IMR-90 (cell line): ENCODE measurements at places on chromosomes 2 and 18. TPM values are rescaled to one million over a fixed set of nuclear protein-coding genes. Genes with fewer than 3 reads are reported as not detected.

GRCh38 chr18:36015629-36016028 is 43.1 kb downstream of the RMP24 start:
- H3K27ac ChIP-seq = no peak overlapping the region
- peaks cover 2% of the 10 kb centered on the region; the same call in 1 of the 2 replicates for H3K4me1 ChIP-seq
- H3K4me3 ChIP-seq = no peak overlapping the region
- no peaks in the 10 kb centered on the region for H3K36me3 ChIP-seq

DNA sequence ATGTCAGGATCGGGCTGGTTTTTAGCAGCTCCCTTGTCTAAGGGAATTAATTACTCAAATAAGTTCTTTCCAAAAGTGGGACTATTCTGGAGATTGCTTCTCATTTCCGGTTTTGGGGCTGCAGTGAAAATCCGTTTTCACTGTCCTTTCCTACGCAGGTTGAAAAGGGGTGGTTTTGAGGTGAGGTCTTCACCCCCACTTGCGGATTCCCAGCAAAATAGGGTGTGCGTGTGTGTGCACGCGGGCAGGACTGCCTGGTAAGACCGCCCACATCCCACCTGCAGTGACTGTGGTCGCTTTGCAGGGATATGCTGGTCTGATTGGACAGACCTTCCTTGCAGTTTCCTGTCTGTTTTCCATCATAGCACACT is 472 bp upstream of the PLEKHM3 start:
- no peaks in the 10 kb centered on the region for H3K36me3 ChIP-seq
- no peak for DNase-seq
- no peaks in the 10 kb centered on the region for H3K27me3 ChIP-seq
- peak overlapping the region; percentile 90 for H3K4me3 ChIP-seq
- H3K27ac ChIP-seq = peak overlapping the region; percentile 88

The NT5DC4 gene
- total RNA-seq = not detected in 2 replicates

The ANKRD29 gene
- total RNA-seq = under 0.01 and 0.18 TPM in 2 replicates

DNA sequence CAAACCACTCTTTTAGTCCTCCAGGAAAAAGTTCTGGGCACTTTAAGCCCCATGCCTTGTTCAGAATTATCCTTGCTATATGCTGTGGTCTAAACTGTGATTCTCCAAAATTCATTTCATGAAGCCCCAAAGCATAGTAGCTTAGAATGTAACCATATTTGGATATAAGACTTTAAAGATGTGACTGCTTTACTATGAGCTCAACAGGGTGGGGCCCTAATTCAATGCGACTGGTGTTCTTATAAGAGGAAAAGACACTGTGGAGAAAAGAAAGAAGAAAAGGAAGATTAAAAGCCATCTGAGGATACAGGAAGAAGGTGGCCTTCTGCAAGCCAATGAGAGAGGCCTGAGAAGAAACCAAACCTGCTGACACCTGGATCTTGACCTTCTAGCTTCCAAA is 174.8 kb downstream of the GALNT13 start:
- H3K4me3 ChIP-seq = no peak overlapping the region
- H3K36me3 ChIP-seq = no peaks in the 10 kb centered on the region
- no peaks in the 10 kb centered on the region for H3K4me1 ChIP-seq
- H3K27ac ChIP-seq = no peak overlapping the region

The SERPINB7 gene
- 100 and 120 TPM in 2 replicates for total RNA-seq

The RNF125 gene
- under 0.01 TPM in 2 replicates for total RNA-seq

The CRACDL gene
- total RNA-seq = not detected in 2 replicates

The SIX2 gene
- not detected in 2 replicates for total RNA-seq

GRCh38 chr2:207148020-207148419 is 17.7 kb downstream of the KLF7 start:
- DNase-seq = peak; percentile 63
- H3K4me1 ChIP-seq = peaks cover 34% of the 10 kb centered on the region
- no peak overlapping the region for H3K27ac ChIP-seq
- H3K36me3 ChIP-seq = peaks cover 14% of the 10 kb centered on the region
- H3K4me3 ChIP-seq = no peak overlapping the region

The WDPCP gene
- 7.8 and 10.2 TPM in 2 replicates for total RNA-seq

DNA sequence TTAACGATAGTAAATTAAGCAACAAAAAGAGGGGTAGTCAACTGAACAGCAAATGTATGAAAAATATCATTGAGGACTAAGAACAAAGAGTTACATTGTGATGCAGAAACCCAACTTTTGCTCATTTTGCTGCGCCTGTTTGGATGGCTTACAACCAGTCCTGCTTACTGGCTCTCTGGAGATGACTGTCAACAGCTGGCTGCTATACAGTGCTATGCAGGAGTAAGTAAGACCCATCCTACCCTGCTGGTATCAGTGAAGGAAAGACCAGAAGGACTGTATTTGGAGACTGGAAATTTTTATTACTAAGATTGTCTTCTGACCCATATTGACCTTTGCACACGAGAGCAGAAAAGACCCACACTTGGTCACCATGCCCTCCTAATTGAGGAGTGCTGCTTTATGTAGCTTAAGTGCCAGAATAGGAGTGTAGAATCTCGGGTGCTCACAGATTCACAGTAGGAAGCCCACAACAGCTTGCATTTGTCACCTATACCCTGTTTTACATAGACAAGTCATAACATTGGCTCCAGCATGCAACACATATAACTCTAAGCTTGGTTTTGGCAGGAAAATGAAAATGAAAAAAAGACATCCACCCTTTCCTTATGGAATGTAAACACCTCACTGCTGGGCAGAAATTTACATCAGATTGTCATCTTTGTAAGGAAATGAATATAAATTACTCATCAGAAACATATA is 1915.0 kb upstream of the CELF4 start:
- no peaks in the 10 kb centered on the region for H3K36me3 ChIP-seq
- no peaks in the 10 kb centered on the region for H3K4me1 ChIP-seq
- H3K4me3 ChIP-seq = no peak overlapping the region
- peak overlapping the region; percentile 71; the same call in 1 of the 2 replicates for H3K27ac ChIP-seq

The CDK5R2 gene
- not detected in 2 replicates for total RNA-seq

The LCLAT1 gene
- total RNA-seq = 11.5 and 18.3 TPM in 2 replicates

DNA sequence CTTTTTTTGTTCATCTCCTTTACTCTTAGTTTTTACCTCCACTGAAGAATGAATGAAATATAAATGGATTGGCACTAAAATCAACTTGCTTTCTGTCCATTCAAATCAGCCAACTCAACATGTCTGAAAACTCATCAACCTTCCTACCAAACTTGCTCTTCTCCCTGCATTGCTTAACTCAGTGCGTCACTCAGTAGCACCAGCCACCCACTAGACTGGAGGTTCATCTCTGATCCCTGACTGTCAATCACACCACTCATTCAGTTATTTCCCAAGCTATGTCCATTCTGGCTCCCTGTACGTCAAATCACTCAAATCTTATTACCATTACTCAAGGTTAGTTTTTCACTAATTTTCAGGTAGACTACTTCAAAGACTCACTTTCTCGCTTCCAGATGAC is 75.2 kb upstream of the RBMS1 start:
- no peaks in the 10 kb centered on the region for H3K36me3 ChIP-seq
- no peak for DNase-seq
- H3K4me1 ChIP-seq = no peaks in the 10 kb centered on the region
- no peak overlapping the region for H3K4me3 ChIP-seq
- no peaks in the 10 kb centered on the region for H3K27me3 ChIP-seq

- peak; percentile 32 for DNase-seq
- no peak overlapping the region for H3K27ac ChIP-seq
- no peak overlapping the region for H3K4me3 ChIP-seq
- no peaks in the 10 kb centered on the region for H3K4me1 ChIP-seq
- no peaks in the 10 kb centered on the region for H3K27me3 ChIP-seq
- no peaks in the 10 kb centered on the region for H3K36me3 ChIP-seq
Measured at GRCh38 chr2:219104107-219105035, 43.6 kb upstream of the IHH start.

- no peaks in the 10 kb centered on the region for H3K4me1 ChIP-seq
- DNase-seq = no peak
- H3K36me3 ChIP-seq = no peaks in the 10 kb centered on the region
- H3K4me3 ChIP-seq = no peak overlapping the region
Measured at GRCh38 chr18:37179384-37179783, 350.5 kb downstream of the KIAA1328 start.

DNA sequence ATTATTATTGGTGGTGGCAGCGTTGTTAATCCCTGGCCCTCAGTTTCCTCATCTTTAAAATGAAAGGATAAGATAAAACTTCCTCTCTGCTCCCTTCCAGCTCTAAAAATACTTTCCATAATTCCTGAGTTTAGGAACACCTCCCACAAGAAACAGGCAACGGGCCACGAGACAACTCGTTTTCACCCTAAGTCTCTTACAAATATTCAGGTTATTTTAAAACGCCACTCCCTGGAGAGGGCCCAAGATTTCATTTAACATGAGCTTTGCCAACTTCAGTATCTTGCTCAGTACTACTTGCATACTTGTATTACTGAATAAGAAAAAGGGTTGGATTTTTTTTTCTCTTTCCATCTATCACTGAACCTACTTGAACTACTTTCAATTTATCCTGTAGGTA is 611.1 kb upstream of the FANCL start:
- H3K36me3 ChIP-seq = no peaks in the 10 kb centered on the region
- no peaks in the 10 kb centered on the region for H3K4me1 ChIP-seq
- no peak overlapping the region for H3K4me3 ChIP-seq
- DNase-seq = no peak
- no peaks in the 10 kb centered on the region for H3K27me3 ChIP-seq

DNA sequence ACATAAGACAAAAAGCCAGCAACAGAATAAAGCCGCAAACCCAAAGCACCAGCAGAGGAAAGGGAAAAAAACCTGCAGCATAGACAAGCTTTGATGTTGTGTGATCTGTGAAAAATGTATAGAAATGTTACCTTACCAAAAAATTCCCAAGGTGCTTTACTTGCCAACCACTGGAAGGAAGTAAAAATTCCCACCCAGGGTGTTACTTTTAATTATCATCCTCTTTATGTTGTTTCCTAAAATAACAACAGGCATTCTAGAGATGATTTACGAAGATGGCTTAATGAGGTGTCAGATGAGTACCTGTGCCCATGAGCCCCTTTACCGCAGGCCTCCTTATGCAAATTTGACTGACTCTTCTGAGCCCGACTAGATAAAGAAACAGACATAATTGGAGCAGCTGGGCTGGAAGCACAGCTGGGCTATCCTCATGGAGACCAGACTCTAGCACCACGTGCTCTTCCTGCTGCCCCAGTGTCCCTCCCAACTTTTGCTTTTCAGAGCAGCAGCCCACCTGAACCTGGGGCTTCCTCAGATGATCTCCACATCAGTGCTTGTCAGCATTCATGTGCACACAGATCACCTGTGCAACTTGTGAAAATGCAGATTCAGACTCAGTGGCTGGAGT is 41.5 kb downstream of the SRSF7 start:
- H3K27me3 ChIP-seq = no peaks in the 10 kb centered on the region
- no peak overlapping the region for H3K27ac ChIP-seq
- H3K4me3 ChIP-seq = no peak overlapping the region

DNA sequence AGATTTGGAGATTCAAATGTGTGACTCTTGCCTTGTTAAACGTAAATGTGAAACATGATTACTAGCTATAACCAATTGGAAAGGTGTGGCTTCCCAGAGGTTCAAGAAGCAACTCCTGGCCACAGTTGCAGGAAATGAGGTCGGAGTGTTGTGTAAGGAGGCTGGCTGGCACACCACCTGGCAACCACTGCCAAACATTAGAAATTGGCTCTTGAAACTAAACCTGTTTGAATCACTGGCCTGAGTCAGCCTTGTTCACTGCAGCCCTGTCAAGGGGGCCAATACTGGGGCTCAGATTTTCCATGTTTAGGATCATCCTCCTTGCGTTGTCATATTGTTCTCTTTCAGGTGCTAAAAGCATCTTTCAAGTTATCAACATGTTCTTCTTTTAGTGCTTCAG is 206.3 kb downstream of the ARL6IP6 start:
- no peak overlapping the region for H3K27ac ChIP-seq
- H3K36me3 ChIP-seq = no peaks in the 10 kb centered on the region
- no peaks in the 10 kb centered on the region for H3K4me1 ChIP-seq
- DNase-seq = no peak

DNA sequence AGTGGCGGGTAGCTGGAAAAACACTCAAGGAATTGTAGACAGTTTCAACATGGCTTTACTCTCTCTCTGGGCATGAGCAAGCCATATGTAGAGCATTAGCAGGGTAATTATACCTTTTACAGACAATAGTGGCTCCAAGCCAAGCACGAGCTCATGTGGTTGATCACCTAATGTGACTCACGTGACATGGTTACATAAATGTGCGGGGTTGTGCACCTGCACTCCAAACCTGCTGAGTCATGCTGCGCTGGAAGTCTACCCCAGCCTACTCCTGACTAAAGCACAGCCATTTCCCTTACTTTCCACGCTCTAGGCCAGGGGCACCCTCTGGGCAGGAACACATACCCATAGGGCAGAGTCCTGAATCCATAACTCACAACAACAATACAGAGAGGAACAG is 232.8 kb downstream of the MBD5 start:
- H3K27ac ChIP-seq = no peak overlapping the region
- H3K36me3 ChIP-seq = peaks cover 8% of the 10 kb centered on the region
- H3K4me1 ChIP-seq = no peaks in the 10 kb centered on the region
- DNase-seq = peak; percentile 48
- H3K4me3 ChIP-seq = no peak overlapping the region

- peaks cover 11% of the 10 kb centered on the region for H3K4me1 ChIP-seq
- no peak for DNase-seq
- H3K27me3 ChIP-seq = no peaks in the 10 kb centered on the region
- no peak overlapping the region for H3K4me3 ChIP-seq
- no peaks in the 10 kb centered on the region for H3K36me3 ChIP-seq
Measured at GRCh38 chr2:196291426-196291825, 120.0 kb upstream of the STK17B start.

DNA sequence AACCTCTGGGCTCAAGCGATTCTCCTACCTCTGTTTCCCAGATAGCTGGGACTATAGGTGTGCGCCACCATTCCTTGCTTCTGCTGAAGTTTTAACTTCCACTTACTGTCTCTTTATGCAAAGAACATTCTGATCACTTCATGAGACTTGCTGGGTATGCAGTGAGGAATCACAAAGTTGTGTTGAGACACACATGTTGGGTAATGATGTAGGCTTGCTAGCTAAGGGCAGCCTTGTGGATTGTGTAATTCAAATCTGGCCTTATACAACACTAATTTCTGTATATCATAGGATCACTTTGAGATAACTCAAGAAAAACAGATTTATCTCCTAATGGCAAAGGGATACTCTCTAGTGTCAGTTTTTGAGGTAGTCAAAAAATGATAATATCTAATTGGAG is 24.2 kb downstream of the XRCC5 start:
- peak overlapping the region; percentile 71; the same call in 1 of the 2 replicates for H3K27ac ChIP-seq
- H3K27me3 ChIP-seq = no peaks in the 10 kb centered on the region
- DNase-seq = no peak
- H3K4me1 ChIP-seq = peaks cover 7% of the 10 kb centered on the region; the same call in 1 of the 2 replicates
- peaks cover 50% of the 10 kb centered on the region for H3K36me3 ChIP-seq

GRCh38 chr2:241542278-241542605 is 16.3 kb upstream of the BOK start:
- H3K36me3 ChIP-seq = no peaks in the 10 kb centered on the region
- H3K27me3 ChIP-seq = peaks cover 11% of the 10 kb centered on the region; the same call in 1 of the 2 replicates
- no peak overlapping the region for H3K4me3 ChIP-seq
- no peak overlapping the region for H3K27ac ChIP-seq

The LOXHD1 gene
- not detected in 2 replicates for total RNA-seq

The HOXD12 gene
- total RNA-seq = not detected in 2 replicates

- no peak overlapping the region for H3K4me3 ChIP-seq
- no peaks in the 10 kb centered on the region for H3K27me3 ChIP-seq
- H3K4me1 ChIP-seq = no peaks in the 10 kb centered on the region
Measured at GRCh38 chr2:227804975-227805374, 8.7 kb upstream of the CCL20 start.

- DNase-seq = peak; percentile 55
- H3K27ac ChIP-seq = no peak overlapping the region
- H3K36me3 ChIP-seq = no peaks in the 10 kb centered on the region
- H3K4me1 ChIP-seq = 0 out of 2 replicates have a peak, but pooled peaks cover 2% of the 10 kb centered on the region
Measured at GRCh38 chr2:37168217-37168981, 11.6 kb upstream of the EIF2AK2 start.
